ENCODE measurements at places on chromosomes 2 and 18.

DNA sequence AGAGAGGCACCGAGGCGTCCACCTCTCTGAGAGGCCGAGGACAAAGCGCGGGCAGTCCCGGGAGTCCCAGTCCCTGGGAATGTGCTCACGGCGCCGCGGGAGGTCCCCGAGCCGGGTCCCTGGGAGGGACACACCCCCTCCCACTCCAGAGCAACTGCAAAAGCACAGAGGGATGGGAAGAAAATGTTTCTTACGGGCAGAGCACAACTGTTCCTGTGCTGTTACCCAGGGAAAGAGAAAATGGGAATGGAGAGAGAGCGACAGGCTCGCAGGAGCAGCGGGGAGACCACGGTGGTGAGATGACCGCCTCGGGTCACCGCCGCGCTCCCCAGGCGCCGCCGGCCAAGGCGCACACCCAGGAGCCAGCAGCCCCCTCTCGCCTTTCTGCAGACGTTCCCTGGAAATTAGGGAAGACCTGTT, 1.2 kb upstream of the BCL11A start:
- no peak for DNase-seq

GRCh38 chr2:218718058-218718457, 7.4 kb downstream of the TTLL4 start:
- DNase-seq, result no peak

DNA sequence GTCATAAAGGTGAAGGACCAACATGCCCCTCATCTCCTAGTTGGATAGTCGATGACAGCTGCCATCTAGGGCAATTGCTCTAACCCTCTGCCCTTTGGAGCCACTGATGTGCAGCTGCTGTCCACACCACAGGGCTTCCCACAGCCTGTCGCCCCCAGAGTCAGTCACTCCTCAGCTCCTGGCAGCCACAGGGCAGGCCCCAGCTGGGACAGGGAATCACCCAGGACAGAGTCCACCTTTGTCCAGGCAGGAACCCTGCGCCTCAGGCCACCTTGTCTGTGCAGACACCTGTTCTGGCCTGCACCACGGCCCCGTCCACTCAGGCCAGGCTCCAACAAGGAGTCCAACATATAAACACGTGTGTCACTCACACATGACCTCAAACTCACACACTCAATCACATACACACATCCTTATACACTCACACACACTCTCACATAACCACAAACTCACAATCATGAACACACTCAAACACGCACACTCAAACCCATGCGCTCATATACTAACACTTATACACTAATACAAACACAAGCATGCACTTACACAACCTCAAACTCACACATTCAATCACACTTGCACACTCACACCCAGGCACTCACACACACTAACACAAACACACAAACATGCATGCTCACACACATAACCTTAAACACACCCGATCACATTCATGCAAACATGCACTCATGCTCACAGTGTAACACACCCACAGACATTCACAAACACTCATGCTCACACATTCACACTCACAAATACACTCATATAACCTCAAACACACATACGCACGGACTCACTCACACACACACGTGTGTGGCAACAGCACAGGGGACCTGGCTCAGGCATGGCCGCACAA, 29.7 kb downstream of the HDAC4 start:
- DNase-seq, result no peak

GRCh38 chr2:197108758-197109157, 182.3 kb upstream of the PGAP1 start:
- DNase-seq, result no peak

DNA sequence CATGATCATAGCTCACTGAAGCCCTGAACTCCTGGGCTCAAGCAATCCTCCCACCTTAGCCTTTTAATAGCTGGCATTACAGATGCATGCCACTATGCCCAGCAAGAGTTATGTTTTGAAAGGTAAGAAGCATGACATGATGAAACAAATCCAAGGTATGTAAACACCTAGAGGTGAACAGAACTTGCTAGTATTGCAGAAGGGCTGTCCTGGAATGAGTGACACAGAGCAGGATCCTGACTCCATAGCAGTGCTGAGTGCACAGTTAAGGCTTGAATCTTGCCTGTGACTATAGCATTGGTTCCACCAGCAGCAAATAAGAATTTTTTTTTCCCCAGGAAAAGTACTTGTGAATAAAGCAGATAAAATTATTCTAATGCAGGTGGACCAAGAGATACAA, 309.5 kb downstream of the PIK3C3 start:
- DNase-seq, result no peak

DNA sequence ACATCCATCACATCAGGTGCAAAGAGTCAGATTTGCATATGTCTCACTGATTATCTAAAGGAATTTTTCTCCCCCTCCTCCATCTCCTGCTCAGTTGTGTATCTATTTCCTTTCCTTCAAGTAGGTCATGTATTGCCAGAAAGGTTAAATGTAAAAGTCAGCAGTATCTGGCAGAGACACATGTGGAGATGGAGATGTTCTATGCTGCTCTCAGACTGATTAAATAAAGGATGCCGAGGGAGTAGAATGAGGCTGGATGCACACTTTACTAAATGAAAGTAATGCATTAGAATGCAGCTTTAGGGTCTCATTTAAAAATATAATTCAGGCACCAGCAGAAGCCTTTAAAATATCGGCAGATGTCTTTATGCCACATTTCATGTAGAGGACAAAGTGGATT, 555.3 kb downstream of the RNF144A start:
- no peak for DNase-seq

GRCh38 chr2:214450118-214450894, 39.5 kb downstream of the VWC2L start:
- no peak for DNase-seq

DNA sequence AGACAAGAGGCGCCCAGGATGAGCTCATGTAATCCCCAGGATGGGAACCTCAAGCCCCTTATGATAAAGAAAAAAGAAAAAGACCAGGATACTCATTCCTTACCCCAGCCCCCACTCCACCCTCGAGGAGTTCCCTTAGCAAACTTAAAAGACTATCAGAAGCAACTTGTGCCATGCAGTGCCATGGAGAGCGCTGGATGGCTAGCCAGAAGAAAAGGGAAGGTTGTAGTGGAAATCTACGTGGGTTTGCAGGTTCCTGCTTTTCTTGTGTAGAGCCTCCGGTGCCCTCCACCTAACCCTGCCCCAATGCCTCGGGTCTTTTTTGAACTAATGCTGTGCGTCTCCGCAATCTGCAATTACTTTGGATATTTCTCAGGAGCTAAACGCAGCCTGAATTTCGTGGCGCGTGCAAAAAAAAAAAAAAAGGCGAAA, 16.2 kb upstream of the BCL11A start:
- no peak for DNase-seq

DNA sequence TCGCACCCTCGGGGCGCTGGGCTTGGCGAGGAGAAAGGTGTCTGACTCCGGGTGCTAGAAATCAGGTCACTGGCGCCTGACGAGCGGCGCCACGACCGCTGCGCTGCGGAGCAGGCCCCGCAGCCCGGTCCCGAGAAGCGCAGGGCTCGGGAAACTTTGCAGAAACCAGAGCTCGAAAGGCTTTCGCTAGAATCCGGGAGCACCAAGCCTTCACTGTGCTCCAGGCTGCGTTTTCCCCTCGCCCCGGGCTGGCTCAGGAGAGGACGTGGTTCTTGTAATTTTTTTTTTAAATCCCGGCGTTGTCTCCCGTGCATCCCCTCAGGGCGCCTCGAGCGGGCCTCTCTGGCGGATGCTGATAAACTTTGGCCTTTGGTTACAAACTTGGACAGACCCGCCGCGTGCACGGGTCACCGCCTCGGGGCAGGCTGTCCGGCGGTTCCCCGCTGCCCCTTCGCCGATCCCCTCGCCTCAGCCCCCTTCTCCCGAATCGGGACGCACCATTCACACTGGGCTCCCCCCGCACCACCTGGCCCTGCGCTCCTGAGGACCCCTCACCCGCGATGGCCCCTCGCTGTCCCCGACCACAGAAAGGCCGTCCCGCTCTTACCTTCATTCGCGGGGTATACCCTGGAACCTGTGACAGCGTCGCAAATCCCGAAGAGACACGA, 419 bp downstream of the EPHA4 start:
- DNase-seq, result no peak

- no peak for DNase-seq
Observed at GRCh38 chr2:146990311-146991054, 854.3 kb upstream of the ACVR2A start.

- no peak for DNase-seq
Observed at GRCh38 chr2:33062665-33063250, 116.0 kb downstream of the LTBP1 start.

GRCh38 chr2:223101340-223102039, 49.5 kb downstream of the KCNE4 start:
- no peak for DNase-seq

DNA sequence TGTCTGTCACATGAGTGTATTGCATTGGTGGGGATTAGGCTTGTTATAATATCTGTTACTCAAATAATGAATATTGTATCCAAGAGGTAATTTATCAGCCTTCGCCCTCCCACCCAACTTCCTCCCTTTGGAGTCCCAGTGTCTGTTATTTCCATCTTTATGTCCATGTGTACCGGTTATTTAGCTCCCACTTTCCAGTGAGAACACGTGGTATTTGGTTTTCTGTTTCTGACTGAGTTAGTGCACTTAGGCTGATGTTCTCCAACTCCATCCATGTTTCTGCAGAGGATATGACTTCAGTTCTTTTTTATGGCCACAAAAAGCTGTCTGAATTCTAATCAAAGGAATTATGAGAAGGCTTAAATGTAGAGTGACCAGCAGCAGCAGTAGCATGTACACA, 104.0 kb upstream of the ARHGAP28 start:
- DNase-seq, result no peak

DNA sequence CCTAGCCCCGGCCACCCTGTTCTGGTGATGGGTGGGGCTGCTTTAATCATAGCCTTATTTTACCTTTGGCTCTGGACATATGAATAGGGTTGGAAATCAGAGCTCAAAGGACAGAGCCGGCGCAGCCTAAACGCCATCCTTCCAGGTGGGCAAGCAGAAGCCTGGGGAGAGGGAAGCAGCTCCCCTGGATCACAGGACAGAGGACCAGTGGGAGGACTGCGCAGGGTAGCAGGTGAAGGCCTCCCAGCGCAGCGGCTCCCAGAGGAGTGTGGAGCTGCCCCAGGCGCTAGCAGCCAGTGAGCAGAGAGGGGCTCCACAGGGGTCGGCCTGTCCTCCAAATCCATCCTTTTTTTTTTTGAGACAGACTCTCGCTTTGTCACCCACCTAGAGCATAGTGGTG, 16.4 kb upstream of the CYS1 start:
- DNase-seq, result no peak

DNA sequence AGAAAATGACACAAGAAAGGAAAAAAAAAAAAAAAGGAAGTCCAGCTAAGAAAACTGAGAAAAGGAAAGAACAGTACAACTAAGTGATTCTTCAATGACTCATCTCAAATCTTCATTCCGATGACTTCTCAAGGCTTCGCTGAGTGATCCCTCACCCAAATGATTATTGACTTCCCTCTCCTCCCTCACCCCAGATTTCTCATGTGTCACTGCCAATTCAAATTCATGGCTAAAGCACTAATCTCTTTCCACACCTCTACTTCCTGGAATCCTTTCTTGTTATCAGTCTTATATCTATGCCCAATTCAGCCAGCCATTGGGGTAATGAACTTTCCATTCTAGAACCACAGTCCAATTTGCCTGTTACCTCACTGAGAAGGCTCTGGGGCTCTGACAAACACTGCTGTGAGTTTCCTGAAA, 7.2 kb upstream of the ABCB11 start:
- no peak for DNase-seq

DNA sequence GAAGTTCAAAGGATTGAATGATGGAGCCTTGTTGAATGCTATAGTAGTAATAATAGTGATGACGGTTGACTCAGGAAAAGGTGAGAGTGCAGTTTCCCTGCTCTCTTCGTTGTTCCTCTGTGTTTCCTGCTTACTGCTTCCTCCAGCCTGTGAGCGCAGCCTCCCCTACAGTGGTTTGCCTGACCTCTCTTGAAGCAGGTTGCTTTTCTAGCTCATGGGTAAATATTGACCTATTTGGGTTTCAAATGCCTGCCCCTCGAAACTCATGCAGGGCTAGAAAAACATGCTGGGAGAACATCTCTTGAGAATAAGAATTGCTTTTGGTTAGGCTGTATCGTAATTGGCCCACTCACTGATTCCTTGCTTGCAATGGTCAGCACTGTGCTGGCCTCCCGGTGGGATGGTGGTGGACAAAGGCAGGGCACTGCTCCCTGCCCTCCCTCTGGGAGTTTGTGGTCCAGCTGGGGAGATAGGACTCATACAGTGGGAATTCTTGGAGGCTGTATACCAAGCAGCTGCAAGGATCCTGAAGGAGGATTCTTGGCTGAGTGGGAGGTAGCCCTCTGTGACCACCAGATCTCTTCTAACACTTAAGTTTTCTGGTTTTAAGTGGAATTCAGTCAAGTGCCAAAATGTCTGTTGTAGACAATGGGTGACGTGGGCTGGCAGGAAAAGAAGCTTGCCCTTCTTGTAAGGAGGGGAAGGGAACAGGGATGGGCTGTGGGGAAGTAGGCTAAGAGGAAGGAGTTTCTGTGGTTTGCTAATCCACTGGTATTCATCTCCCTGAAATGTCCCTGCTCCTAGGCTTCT, 5.4 kb upstream of the RNF181 start:
- no peak for DNase-seq

GRCh38 chr2:147663153-147663961, 181.5 kb upstream of the ACVR2A start:
- no peak for DNase-seq

DNA sequence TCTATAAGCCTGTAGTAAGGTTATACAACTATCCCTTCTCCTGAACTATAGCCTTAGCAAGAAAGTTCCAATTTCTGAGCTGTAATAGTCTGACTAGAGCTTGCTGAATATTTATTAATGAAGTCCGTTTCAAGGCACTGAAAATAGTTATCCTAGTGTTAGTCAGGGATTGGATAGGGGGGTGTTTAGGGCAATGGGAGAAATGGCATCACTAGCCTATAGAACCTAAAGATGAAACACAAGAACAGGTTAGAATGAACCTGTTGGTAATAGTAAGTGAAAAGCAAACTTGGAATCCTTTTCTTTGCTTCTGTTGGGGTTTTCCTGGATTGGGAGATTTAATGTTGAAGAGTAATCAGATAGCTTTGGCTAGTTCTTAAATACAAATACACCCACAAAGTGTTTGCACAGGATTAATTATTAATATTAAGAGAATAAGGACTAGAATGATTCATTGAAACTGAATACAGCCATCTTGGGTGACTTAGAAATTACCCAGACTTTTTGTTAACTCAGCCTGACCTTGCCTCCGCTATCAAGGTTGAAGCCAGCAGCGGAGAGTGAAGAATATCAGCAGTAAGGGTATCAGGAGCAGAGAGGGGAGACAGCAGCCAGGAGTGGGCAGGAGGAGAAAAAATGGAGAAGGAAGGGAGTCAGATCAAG, 14.4 kb downstream of the CCNT2 start:
- DNase-seq, result no peak

GRCh38 chr2:86383844-86384243, 46.4 kb upstream of the REEP1 start:
- no peak for DNase-seq

GRCh38 chr2:214117054-214117453, 293.8 kb upstream of the VWC2L start:
- no peak for DNase-seq

- DNase-seq, result no peak
Observed at GRCh38 chr2:149716687-149717086, 129.1 kb upstream of the MMADHC start.

Measured in stimulated activated CD8-positive, alpha-beta memory T cell treated with anti-CD3 and anti-CD28 coated beads, Interleukin-4, amount 100 ng/mL, for 1 hour (primary cell).